Globus pallidus (tissue), 1 donor: ENCODE measurements at places on chromosomes 16 and 17.

GRCh38 chr16:78129349-78129748, 29.9 kb downstream of the WWOX start:
- DNase-seq, result no peak

GRCh38 chr17:59825533-59826322, 67.0 kb downstream of the TUBD1 start:
- DNase-seq, result no peak

DNA sequence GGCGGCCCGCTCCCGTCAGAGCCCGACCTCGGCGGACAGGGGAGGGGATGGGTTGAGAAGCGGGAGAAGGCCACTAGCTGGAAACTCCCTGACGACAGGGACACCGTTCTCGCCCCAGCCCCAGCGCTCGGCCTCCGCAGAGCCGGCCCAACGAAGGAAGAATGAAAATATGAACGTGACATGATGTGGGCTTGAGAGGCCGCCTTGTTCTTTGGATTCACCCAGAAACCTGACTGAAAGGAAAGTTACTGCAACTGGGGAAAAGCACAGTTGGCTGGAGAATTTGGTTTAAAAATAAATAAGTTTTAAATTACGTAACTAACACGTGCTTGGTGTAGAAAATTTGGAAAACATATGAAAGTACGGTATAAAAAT, 21.1 kb downstream of the NPTX1 start:
- DNase-seq, result no peak

DNA sequence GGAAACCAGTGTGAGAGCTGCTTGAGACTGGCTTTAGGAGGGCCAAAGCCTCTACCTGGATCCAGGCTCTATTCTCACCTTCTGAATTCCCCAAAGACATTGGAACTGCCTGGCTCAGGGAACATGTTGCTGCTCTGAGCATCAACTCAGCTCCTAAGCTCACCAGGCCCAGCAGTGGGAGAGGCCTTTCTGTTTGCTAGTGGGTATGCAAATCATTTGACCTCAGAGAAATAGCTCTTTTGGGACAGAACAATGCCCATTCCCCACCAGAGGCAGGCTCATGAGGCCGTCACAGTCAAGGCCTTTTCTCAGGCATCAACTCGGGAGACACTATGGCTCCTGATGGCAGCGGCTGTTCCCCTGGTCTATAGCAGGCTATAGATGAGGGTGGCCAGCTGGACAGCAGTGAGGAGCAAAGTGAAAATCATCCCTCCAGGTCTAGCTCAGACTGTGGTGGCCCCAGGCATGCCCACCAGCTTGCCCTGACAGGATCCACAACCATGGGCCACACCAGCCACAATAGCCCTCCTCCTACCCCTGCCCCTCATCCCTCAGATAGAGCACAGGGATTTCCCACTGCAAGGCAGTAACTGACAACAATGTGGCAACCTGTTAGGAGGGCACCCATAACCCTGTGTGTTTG, 30.4 kb upstream of the GFOD2 start:
- no peak for DNase-seq

DNA sequence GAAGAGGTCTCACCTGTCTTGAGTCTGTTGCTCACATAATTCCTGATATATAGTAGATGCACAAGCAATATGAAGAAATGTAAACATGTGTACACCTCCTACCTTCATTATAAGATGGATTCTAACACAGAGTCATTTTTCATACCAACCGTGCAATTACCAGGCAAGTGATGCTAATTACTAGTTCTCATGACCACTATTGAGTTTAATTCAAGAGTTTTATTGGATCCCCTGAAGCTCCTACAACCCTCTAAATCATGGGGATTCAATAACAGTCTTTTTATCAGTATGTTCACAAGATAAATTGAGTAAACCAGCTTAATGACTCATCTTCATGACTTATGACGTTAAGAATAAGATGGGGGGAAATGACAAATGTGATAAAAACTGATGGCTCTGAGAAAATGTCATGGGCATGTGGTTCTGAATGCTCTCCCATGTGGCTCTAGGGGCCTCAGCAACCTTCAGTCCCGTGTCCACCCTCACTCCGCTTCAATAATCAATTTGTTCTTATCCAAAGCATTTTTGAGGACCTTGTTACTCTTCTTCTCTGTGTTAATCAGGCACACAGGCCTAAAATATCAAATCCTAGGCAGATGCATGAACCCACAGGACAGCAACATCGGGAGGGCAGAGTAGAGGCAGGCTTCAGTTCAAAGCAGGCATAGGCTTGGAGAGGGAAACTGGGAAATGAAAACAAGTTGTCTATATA, 42.8 kb downstream of the PRAC1 start:
- DNase-seq, result no peak

DNA sequence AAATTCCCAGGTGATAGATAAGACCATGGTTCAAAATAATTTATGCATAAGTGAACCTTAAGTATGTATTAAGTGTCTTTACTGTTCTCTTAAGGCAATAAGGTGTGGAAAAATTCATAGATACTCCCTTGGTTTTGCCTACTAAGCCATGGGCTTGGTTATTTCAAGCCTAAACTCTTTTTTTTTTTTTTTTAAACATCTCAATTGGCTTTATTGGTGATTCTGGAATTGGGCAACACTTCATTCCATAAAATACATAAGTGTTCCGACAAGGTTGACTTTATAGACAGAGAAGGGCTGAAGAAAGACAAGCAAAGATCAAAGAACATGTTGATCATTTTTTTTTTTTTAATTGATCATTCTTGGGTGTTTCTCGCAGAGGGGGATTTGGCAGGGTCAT, 73.5 kb downstream of the ESRP2 start:
- no peak for DNase-seq

DNA sequence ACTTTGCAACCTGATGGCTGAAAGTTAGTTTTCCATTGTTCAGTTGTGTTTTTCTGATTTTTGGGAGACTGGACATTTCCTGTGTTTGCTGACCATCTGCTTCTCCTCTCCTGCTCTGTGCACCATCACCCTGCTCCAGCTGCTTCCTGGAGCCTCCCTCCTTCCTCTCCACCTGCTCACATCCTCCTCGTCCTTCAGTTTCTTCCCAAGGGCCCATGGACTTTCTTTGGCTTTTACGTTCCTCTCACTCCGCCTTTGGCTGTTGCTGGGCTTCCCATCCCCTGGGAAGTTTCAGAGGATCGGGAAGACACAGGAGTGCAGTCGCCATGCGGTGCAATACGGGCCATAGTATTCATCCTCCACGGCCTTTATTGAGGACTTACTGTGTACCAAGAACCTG, 61.6 kb downstream of the TNFRSF13B start:
- DNase-seq, result no peak
